ENCODE measurements at places on chromosomes 16 and 17. TPM values are rescaled to one million over a fixed set of nuclear protein-coding genes. Genes with fewer than 3 reads are reported as not detected.

ZG16B gene
- total RNA-seq = 0.13 TPM

FBXL16 gene
- 0.13 TPM for total RNA-seq

CNGB1 gene
- not detected for total RNA-seq

AGRP gene
- not detected for total RNA-seq

ACTG1 gene
- 11,641 TPM for total RNA-seq

SNRNP25 gene
- 13.9 TPM for total RNA-seq

CDK5R1 gene
- total RNA-seq = 0.78 TPM

CHP2 gene
- total RNA-seq = not detected

PRRT2 gene
- total RNA-seq = 1.8 TPM

DNAAF1 gene
- not detected for total RNA-seq

HOXB8 gene
- total RNA-seq = not detected

CDH11 gene
- 880 TPM for total RNA-seq

CYB5D1 gene
- total RNA-seq = 14.7 TPM

ULK2 gene
- 20.1 TPM for total RNA-seq

PTX4 gene
- 0.20 TPM for total RNA-seq

C16orf95 gene
- 4.6 TPM for total RNA-seq

DCAKD gene
- 42.2 TPM for total RNA-seq

MEIOC gene
- 0.07 TPM for total RNA-seq

HOXB5 gene
- 0.50 TPM for total RNA-seq

KRTAP1-1 gene
- not detected for total RNA-seq

SSTR5 gene
- not detected for total RNA-seq

MAFG gene
- total RNA-seq = 21.5 TPM

TEKT5 gene
- 0.13 TPM for total RNA-seq

RHBDL1 gene
- 2.7 TPM for total RNA-seq

SLC25A11 gene
- 69.7 TPM for total RNA-seq

ITGAD gene
- total RNA-seq = not detected

RNF135 gene
- total RNA-seq = 11.2 TPM

CLDN9 gene
- not detected for total RNA-seq

All from smooth muscle cell of the pulmonary artery (primary cell).